HCEC 1CT (cell line): ENCODE measurements at places on chromosomes 3 and 15.

DNA sequence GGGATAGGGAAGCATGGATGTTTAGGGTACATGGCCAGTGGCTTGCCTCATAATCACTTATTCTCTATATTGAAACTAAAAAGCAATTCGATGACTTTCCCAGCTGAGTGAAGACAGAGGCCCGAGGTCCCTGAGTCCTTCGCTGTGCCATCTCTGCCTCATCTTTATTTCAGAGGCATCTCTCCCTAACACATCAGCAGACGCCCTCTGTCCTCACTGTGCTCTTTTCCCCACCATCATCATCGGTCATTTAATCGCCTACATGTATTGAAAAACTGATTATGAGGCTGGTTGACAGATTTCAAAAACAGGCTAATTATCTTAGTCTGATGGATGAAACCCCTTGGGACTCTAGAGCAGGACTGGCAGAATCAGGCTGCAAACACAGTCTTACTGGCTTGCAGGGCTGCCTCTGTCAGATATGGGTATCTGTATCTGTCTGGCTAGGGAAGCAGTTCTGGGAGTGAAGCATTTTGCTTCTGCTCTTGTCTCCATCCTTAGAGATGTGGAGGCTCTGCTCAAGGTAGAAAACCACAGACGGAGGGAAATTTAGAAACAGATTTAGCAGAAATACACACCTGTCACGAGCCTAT is 291.0 kb upstream of the CHRM5 start:
- DNase-seq = no peak

DNA sequence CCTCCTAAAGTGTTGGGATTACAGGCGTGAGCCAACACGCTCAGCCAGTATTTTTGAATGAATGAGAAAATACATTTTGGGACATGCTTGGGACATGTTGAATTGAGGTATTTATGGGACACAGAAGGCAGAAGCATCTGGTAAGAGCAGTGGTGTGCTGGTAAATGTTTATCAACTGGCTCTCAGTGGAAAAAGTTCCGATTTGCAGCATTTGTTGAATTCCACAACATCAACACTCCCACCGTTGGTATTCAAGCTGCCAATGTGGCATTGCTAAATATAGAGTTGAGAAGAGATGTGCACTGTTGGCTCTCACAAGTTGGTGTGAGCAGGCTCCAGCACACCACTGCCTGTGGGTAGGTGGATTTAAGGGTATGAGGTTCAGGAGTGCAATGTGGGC is 35.8 kb upstream of the LRRFIP2 start:
- DNase-seq = no peak

DNA sequence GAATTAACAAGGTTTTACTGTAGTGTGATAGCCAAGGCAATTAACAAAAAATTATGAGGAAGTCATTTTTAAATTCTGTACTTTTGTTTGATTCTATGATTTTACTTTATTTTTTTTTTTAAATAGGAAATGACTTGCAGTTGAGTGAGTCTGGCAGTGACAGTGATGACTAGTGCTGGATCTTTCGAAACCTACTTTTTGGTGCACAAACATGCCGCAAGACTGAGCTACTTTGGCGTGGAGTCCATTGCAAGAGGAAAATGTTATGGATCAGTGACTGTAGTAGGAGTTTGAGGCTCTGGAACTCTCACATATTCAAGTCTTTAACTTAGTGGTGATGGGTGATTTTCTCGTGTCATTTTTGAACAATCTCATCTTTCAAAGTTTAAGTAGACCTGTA is 11.6 kb downstream of the EAF1 start:
- DNase-seq = peak; percentile 75

GRCh38 chr3:180747805-180748361 is 68.6 kb upstream of the CCDC39 start:
- DNase-seq = no peak

DNA sequence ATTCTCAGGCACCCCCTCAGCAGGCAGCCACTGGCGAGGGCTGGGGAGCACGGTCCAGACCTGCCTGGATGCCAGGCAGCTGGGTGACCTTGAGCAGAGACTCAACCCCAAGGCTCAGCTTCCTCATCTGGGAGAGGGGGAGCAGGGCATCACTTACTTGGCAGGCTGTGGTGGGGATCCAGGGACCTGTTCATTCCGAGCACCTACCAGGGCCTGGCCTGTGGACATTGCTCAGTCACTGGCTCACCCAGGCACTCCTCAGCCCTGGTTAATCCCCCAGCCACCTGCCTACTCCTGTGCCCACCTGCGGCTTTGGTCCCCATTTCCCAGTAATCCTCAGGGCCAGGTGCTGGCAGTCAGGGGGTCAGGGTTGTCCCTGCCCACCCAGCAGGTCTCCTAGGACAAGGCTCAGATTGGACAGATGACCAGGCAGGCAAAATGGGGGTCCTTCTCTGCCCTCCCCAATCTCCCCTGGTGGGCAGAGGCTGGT is 9.3 kb upstream of the RPL29 start:
- DNase-seq = no peak

- no peak for DNase-seq
These were observed 502.1 kb downstream of the ZBBX start for GRCh38 chr3:166877971-166878370.

DNA sequence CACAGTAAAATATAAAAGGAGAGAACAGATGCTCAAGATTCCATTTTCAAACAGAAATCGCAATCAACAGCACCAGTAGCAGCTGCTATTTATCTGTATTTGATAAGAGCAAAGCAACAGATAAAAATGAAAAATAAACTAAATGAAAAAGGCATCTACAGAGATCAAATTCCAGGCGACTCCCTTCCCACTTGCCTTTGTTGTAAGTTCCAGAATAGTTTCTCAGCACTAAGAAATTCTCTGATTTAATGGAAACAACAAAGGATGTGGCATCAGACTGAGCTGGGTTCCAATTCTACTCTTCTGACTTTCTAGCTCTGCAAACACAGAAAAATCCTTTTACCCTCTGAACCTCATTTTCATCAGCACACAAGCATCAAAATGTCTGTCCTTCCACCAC is 110.8 kb upstream of the MME start:
- DNase-seq = no peak

GRCh38 chr3:58288011-58288728 is 17.9 kb upstream of the RPP14 start:
- no peak for DNase-seq

DNA sequence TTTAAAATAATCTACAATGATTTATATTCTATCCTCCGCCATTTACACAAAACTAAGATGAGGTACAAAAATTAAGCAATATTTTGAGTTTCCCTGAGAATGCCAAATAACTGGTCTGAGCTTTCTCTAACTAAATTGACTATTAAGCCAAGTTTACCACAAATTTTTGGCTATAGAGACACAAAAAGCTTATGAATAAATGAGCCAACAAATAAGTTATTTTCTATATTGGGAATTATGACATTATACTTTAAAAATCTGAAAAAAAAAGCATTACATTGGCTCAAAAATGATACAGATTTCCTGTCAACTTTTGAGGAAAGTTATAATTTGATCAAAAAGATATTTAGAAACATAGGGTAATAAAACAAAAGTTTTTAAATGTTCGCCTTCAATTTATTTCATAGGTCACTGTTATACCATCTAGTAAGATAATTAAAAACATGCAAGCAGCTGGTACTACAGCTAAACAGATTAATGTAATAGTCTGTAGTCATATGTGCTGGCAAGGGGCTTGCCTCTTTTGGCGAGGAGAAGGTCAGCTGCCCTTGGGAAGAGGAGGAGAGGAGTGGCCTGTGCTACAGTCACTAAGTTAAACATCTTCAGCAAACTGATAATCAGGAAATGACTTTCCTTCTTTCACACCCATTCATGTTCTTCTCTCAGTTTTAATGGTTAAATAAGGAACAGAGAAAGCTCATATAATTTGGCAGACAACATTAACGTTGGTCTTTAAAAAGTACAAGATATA is 318.5 kb downstream of the TBC1D5 start:
- DNase-seq = peak; percentile 15

GRCh38 chr15:41827880-41828806 is at the start of gene JMJD7:
JMJD7 (plus strand) TSS chr15:41828092; CDS start chr15:41828125, 33 bp downstream.
- peak; percentile 83 for DNase-seq

DNA sequence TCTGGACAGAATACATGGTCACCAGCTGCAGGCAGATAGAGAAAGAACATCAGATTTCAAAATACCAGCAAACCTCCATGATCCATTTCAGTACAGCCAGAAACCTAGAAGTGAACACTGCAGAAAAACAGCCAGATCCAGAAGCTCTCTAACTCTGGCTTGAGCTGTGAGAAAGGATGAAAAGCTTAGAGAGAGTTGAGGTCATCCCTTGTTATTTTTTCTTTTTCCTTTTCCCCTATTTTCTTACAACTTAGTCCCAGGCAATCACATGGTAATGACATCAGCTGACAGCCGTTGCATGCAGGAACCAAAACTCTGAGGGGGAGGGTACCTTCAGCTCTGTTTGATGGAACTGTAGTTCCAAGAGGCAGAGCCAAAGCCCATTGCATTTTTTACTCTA is 113.2 kb downstream of the TCF12 start:
- peak; percentile 43 for DNase-seq

GRCh38 chr15:62027916-62028315 is 32.3 kb downstream of the VPS13C start:
- no peak for DNase-seq

GRCh38 chr15:38627689-38628277 is 63.2 kb upstream of the RASGRP1 start:
- no peak for DNase-seq

DNA sequence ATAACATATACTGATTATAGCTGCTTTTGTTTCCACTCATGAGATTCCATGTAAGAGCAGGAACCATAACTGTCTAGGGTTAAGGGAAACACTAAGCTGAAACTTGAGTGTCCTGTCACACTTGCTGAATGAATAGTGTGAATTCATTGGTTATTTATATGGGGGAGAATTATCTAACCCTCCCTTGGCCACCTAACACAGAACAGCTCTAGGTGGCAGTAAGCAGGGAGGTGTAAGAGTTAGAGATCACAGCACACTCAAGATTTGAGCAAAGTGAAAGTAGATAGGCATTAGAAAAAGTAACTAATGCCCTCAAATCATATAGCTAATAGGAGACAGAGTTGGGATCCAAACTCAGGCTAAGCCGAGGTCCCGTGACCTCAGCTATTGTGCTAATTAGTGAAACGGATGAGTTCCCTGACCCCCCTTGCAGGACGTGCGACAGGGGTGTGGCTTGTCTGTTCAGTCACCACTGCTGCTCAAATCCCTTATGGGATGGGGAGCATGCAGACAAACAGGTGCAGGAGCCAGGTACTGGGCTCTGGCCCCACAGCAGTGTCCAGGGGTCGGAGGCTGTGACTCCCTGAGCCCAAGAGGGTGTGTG is 27.7 kb upstream of the ANO10 start:
- no peak for DNase-seq

DNA sequence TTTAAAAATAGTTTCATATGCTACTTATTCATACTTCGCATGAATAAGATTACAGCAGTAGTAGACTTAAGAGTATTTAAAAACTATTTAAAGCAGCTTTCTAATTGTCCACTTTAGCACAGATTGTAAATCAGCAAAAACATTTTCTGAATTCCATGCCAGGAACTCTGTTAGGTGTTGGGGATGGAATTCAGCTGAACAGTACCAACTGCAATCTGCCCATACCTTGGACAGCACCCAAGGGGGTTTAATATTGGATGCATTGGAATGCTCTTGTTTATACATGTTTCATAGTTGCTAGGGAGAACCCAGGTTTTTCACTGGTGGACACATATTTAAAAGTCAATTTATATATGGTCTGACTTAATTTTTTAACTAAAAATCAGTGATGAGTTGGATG is 74.8 kb downstream of the PPM1L start:
- DNase-seq = no peak

DNA sequence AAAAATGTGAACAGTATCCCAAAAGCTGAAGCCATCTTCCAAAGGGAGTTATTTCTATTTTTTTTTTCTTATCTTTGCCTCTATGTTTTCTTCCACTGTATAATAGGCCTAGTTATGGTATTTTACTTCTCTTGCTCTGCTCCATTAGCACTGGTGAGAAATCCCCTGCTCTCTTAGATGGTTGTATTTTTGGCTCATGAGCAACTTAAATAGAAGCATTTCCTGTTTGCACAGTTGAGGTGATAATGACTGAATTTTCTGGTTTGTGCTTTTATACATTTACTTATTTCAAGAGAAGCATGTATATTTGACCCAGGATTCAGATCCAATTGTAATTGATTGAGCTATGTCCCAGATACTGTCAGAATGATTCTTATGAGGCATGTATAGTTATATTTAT is 61.6 kb upstream of the CD200R1L start:
- no peak for DNase-seq

- no peak for DNase-seq
These were observed 56.7 kb downstream of the MGA start for GRCh38 chr15:41716864-41717263.

GRCh38 chr3:29239376-29239775 is 41.5 kb upstream of the RBMS3 start:
- DNase-seq = no peak

- DNase-seq = peak; percentile 40
These were observed at the start of gene GRAMD2A for GRCh38 chr15:72197460-72198355. GRAMD2A (minus strand) TSS chr15:72197787.

DNA sequence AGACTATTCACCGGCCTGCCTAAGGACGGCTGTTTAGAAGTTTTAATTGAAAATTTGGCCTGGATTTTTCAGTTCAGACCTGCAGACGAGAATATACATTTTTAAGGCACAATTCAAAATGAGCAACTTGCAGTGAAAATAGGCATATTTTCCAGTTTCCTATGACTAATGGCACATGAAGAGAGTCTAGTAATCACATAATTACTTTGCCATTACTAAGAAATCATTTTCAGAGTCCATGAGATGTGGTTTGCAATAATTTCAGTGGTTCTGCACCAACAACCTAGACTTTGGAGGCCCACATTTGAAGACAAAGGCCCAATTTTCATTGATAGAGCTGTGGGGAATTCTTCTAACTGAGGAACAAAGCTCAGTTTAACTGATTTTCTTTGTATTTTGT is 205.3 kb downstream of the SOX2 start:
- no peak for DNase-seq

DNA sequence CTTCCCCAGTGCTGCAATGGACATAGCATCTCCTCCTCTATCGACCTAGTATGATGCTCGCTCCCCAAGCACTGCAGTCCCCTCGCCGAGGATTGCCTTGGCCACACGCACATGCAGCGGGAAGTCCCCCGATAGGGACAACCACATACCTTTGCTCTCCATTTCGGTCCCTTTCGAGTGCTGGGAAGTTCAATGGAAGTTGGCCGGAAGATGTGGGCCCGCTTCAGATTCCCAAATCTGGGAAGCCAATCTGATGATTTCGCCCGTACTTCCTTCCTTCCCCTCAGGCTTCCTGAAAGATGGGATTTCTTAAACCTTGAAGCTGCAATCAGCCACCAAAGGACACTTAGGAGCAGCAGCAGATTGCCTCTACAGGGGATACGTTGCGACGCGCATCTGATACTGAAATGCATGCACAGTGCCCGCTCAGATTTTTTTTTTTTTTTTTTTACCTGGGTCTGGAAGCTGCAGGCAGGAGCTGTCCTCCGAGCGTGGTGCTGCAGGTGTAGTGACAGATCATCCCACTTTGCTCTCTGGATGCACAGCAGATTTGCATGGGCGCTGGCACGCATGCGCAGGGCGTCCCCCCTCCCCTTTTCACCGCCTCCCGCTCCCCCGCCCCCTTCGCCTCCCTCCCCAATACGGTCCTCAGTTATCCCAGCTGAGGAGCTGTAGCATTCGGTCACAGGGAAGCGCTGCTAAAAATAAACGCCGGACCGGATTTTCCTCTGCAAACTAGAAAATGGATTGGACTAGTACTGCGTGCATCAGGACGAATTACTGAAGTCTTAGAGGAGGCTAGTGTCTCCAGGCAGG is at the start of gene FGF12:
Gene FGF12, minus strand, starts transcription at position 510 of the 816 bp plus-strand sequence.
- no peak for DNase-seq
